Non-pigmented ciliary epithelial cell (primary cell): ENCODE measurements at places on chromosomes 2 and 18.

DNA sequence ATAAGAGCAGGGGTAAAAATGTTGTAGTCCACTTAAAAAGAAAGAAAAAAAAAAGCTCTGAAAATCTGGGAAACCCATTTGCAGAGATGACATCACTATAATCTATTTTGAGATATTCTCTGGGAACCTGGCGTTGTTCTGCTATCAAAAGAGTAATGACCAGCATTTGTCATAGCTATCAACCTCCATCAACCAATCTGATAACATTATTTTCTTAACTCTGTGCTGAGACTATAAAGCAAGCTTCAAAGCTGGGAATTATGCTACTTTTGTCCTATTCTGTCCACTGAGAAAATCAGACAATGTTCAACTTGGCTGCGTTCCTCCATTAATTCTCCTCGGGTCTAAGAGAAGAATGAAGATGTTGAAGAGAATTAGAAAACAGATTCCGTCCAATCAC lies 107.5 kb downstream of the STK39 start:
- DNase-seq = no peak

GRCh38 chr2:23454501-23455120 lies 69.6 kb downstream of the KLHL29 start:
- DNase-seq = no peak

DNA sequence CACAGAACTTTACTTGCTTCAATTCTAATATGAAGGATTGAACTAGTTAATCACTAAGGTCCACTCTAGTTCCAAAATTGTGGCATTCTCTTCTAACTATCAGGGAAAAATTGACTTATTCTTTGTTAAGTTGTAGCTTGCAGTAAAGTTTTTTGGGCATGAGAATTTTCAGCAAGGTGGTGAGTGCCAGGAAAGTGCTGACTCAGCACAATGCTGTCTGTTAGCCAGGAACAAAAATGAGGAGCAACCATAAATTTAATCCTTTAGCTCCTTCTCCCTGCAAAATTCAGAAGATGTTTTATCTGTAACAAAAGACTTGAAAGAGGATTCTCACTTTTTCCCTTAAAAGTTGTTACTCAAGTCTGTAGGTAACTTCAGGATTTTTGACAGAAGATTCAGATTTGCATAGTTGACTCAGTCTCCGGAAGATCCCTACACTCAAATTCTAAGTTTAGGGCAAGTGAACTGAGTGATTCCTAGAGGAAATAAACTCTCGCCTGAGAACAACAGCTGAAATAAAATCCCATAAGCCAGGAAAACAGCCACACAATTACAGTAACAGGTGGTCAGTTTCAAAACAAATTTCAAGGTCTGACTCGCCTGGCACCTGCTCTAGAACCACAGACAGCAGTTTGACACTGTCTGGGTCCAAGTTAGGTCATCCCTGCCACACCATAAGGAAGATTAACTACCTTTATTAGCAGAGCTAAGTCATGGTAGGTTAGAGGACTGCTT lies 20.2 kb upstream of the DARS1 start:
- no peak for DNase-seq

- DNase-seq = no peak
These were observed 537.5 kb upstream of the FSIP2 start for GRCh38 chr2:185201063-185201462.

DNA sequence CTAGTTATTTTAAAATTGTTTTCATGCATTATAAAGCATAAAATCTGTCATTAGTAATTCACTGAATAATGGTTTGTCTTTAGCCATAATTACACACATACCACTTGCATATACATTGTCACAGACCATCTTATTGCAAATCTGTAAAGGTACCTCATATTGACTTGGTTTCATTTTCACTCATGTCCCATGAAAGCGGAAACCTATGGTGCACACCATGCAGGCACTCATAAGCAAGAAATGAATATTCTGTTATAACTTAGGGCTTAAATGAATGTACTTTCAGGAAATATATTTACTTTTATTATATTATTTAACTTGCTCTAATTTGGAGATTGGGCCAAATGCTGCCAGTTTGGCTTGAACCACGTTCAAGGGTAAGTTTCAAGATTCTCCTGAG lies 29.2 kb upstream of the STK17B start:
- DNase-seq = no peak

DNA sequence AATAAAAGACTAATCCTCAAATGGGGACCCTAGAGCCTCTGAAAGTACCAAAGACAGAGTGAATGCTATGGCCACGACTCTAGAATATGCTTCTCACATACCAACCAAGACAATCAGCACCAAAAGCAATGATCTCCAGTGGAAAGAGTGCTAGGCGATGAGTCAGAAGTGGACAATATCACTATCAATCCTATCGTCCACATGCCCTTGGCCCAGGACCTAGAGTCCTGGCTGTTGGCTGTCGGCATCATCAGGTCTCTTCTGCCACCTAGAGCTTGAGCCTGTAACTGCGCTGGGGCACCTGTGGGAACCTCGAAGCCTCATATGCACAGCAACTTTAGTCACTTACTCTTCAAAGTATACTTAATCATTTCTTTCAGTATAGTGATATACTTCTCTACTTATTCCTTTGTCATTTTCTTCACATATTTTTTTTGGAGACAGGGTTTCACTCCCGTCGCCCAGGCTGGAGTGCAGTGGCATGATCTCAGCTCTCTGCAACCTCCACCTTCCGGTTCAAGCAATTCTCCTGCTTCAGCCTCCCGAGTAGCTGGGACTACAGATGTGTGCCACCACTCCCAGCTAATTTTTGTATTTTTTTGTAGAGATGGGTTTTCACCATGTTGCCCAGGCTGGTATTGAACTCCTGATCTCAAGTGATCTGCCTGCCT lies 29.7 kb downstream of the NOL10 start:
- peak; percentile 60 for DNase-seq

DNA sequence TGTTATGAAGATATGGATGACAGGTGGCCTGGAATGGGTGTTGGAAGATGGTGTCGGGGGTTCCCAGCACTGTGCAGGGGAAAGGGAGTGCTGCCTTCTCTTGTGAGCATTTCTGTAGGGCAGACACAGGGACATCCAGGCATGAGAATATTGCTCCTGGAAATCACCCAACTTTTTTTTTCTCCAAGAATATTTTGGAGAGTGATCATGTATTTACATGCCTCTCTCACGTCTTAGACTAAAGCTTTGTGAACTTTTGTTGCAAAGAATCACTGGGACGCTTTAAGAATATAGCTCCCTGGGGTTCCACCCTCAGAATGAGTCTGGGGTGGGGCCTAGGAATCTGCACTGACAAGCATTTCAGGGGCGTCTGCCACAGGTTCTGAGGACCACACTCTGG lies 68.7 kb downstream of the VWA3B start:
- DNase-seq = no peak

DNA sequence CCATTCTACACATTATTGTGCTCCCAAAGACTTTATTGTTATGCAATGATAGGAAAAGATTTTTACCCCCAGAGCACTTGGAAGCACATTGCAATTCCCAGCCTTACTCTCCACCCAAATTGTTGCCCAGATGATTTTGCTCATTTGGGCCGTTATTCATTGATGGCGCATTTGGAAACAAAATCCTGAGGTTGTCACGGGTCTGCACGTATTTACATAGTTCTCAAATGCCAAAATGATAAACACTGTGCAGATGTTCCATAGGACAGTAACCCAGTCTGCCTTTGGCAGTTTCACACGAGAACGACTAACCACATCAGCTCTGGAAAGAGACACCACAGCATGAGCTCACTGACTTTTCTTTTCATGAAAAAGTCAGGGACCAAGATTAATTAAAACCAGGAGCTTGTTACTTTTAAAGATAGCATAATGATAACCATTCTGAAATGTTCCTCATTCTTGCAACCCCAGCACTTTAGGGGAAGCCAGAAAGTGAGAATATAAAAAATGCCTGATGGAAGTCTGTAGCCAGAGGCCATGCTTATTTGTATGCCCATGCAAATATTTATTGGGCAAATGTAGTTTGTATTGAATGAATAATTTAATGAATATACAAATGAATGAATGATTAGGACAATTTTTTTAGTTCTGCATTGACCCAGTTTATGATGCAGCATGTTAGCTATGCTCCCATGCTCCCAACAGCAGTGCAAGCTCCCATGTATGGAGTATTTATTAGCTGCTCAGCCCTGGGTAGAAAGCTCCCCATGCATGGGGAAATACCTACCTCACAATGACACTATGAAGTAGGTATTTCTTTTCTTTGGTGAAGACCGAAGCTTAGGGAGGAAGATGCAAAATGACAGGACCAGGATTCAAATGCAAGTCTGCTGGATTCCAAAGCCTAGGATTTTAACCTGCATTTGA lies 84.6 kb downstream of the MAIP1 start:
- peak; percentile 42 for DNase-seq

DNA sequence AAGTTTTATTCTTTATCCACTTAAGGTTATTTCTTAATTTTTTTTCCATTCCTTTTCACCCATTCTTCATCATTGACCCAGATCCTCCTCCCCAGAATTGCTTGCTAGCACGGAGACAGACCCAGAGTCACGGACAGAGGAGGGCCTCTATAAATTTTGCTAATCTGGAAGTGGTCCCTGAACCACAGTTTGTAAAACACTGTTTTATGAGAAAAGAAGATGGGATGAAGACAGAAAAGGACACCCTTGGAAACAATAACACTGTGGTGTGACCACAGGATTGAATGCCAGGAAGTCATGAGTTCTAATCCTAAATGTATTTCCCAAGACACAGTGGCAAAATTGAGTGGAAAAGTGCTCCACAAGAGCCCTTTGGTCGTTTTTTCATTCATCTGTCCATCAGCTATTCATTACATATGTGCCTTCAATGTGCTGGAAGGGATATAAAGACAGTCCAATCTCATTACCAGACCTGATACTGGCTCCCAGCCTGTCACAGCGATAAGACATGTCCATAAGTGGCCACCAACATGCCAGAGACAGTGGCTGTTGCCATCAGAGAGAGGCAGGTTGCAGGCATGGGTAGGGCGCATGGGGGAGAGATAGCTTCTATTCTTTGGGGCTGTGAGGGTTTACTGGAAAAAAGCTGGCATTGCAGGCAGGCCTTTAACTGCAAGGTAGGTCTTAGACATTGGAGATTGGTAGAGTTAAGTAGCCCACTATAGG lies 175.2 kb upstream of the ALPP start:
- no peak for DNase-seq

- no peak for DNase-seq
These were observed 193.8 kb downstream of the RPIA start for GRCh38 chr2:88885275-88885674.

GRCh38 chr2:236130349-236130998 lies 37.7 kb downstream of the GBX2 start:
- DNase-seq = no peak

DNA sequence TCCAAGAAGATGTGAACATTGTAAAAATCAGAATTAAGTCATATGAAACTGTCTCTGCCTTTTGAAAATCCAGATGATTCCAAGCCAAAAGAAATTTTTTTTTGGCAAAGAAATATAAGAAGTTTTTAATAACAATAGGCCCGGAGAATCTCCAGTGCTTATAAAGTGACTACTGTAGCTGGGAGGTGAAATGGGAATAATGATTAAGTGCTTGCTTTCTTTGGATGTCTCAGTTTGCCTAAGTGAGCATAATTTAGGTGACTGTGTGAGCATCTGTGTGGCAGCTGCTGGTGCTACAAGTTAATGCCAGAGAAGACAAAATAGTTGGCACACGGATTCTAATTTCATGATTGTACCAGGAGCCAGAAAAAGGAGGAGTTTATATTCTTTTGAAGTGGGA lies 185.0 kb downstream of the LTBP1 start:
- no peak for DNase-seq

DNA sequence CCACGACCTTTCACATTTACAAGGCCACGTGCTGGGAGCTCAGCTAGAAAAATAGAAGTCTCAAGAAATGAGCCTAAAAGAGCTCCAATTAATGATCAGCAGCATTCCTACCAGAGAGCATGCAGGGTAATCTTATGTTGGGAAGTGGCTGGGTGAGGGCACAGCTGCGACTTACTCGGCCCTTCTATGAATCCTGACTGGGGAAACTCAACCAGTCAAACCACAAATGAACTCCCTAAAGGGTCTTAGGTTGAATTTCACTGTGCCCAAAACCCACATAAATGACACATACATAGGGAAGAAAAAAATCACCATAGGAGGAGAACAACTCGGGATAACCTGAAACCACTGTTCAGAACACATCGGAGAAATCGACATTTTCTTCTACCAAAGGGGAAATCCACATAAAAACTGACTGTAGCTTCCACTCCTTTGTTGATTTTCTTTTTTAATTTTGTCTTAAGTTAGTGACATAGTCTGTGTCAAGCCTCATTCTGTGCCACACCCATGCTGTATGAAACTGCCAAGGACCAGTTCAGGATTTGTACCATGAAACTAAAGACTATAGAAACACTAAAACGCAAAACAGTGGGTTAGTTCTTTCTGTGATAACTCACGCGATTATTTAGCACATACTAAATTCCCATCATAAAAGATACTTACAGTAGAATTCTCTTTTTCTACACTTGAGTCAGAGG lies 54.7 kb downstream of the UXS1 start:
- no peak for DNase-seq

- no peak for DNase-seq
These were observed 221.6 kb downstream of the ALPK2 start for GRCh38 chr18:58407263-58407648.

DNA sequence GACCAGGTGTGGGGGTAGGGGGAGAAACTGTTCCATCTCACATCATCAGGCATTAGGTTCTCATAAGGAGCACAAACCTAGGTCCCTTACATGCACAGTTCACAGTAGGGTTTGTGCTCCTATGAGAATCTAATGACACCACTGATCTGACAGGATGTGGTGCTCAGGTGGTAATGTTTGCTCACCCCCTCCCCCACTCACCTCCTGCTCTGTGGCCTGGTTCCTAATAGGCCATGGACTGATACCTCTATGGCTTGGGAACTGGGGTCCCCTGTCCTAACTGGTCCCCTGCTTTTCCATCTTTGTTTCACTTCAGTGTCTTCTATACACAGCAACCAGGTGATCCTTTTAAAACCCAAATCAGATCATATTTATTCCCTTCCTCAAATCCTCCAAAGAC lies 267.8 kb downstream of the TNS1 start:
- no peak for DNase-seq

DNA sequence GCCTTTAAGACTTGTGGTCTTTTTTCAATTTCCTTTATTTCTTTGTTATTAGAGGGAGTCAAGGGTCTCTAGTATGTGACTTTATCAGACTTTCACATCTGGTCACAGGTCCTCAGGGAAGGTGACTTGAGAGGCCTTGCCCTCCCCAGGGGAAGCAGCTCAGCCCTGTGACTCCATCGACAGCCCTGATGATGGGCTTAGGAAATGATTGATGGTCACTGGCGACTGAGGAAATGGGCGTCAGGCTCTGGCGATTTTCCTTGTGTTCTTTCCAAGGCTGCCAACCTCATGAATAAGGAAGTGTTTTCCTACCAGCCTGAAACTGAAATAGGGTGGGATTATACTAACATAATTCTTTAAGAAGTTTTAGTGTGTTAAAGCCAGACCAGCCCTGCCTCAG lies 21.1 kb downstream of the SERPINE2 start:
- no peak for DNase-seq

DNA sequence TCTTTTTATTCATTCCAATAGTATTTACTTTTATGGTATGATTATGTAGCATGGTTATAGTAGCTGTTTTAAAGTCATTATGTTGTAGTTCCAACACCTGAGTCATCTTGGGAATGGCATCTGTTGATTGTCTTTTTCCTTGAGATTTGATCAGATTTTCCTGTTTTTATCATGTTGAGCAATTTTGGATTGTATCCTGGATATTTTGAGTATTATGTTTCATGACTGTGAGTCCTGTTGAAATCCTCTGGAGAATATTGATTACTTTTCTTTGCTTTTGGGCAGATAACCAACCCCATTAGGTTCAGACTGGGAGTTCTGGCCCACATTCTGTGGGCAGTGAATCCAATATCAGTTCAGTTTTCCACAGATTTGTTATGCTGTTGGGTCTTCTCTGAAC lies 163.2 kb upstream of the SPRED2 start:
- no peak for DNase-seq
